ENCODE measurements at places on chromosomes 1 and 21.

GRCh38 chr1:96508233-96508632 is 213.4 kb upstream of the PTBP2 start:
- no peak for DNase-seq

DNA sequence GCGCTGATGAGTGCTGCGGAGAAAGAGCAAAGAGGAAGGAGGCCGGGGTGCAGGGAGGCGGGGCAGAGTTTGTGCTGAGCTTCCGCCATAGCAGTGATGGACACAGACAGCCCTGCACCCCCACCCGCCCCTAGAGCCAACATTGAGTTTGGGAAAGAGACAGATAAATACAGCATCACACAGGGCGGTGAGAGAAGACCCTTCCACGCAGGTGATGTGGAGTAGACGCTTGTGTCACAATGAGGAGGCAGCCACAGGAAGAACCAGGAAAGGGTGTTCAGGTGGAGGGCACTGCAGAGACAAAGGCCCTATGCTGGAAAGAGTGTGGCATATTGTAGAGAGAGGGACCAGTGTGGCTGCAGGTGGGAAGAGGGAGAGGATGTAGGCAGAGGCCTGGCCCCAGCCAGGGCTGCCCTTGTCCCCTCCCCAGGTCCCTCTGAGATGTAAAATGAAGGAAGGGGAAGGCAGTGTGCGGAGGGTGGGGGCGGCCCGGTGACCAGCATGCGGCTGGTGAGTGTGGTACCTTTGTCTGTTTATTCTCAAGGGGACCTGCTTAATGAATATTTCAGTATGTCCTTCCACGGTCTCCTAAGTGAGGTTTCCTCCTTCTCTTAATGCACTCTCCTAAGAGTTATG is 194.4 kb upstream of the TMEM51 start:
- DNase-seq = no peak

GRCh38 chr1:156690675-156691036 is 13.4 kb upstream of the NES start:
- DNase-seq = no peak

DNA sequence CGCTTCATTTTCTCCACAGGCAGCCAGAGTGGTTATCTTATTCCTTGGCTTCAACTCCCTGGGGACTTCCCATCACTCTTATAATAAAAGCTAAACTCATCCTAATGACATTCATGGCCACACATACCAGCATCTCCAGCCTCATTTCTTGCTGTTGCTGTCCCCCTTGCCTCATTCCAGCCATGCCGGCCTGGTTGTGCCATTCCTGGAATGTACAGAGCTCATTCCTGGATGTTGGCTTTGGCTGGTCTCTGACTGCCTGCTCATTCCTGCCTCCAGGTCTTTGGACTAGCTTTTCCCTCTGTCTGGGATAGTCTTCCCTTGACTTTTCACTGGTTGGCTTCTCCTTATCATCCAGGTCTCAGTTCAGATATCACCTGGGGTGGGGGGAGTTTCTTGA is 2.4 kb upstream of the PEF1 start:
- no peak for DNase-seq

GRCh38 chr21:45080639-45081414 is 6.4 kb downstream of the ADARB1 start:
- peak; percentile 48 for DNase-seq

- DNase-seq = peak; percentile 97
Observed at GRCh38 chr1:8396786-8397406, 79.0 kb downstream of the SLC45A1 start.
